Cortex of kidney (tissue), 1 donor: ENCODE measurements at places on chromosomes 3 and 15.

DNA sequence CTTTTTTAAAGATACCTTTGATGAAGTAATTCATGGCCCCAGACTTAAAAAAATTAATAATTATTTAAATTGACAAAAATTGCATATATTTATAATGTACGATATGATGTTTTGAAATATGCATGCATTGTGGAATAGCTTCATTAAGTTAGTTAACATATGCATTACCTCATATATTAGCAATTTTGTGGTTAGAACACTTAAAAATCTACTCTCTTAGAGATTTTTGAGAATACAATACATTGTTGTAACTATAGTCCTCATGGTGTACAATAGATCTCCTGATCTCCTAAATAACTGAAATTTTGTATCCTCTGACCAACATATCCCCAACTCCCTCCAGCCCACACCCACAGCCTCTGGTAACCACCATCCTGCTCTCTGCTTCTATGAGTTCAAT lies 104.1 kb downstream of the PEX5L start:
- DNase-seq: no peak

- no peak for DNase-seq
Measured at GRCh38 chr3:25856902-25857518, 67.1 kb downstream of the OXSM start.

- DNase-seq: no peak
Measured at GRCh38 chr3:107220538-107220937, 156.7 kb upstream of the CCDC54 start.

- no peak for DNase-seq
Measured at GRCh38 chr15:30985081-30985531, 6.3 kb downstream of the MTMR10 start.

DNA sequence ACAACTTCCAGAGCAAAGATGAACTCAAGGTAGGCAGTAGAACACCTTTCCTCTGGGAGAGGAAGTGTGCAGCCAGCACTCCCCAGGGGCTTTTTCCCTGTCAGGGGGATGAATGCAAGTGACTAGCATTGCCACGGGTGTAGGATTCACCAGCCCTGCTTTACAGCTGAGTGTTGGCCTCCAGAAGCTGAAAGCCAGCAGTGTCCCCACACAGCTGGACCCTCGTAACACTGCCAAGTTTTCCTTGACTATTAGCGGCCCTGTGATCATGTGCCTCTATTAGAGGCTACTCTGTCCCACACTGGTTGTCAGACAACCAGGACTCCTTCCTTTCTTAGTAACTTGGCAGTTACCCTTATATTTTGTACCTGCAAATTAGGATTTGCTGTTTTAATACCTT lies 104.9 kb upstream of the MANF start:
- no peak for DNase-seq

- no peak for DNase-seq
Measured at GRCh38 chr3:49667701-49668413, 6.3 kb upstream of the APEH start.

GRCh38 chr3:173066044-173067004 lies 74.7 kb downstream of the SPATA16 start:
- no peak for DNase-seq

DNA sequence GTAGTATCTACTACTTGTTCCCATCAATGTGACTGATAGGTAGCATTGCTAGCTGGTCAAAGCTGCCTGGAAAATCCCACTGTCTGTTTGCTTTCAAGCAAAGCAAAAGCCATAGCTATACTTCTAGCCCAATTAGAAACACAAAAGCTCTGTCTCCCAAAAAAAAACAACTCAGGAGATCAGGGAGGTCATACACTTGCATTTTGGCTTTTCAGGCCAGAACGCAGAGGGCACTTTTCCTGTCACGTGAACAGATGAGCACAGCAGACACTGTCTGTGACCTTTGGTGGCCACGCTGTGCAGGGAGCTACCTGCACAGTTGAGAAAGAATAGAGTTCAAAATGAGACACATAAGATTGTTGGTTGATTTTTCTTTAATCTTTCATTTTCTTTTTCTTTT lies 441.7 kb upstream of the PDZRN3 start:
- no peak for DNase-seq

- DNase-seq: no peak
Measured at GRCh38 chr15:40397688-40398412, 7.7 kb upstream of the IVD start.

DNA sequence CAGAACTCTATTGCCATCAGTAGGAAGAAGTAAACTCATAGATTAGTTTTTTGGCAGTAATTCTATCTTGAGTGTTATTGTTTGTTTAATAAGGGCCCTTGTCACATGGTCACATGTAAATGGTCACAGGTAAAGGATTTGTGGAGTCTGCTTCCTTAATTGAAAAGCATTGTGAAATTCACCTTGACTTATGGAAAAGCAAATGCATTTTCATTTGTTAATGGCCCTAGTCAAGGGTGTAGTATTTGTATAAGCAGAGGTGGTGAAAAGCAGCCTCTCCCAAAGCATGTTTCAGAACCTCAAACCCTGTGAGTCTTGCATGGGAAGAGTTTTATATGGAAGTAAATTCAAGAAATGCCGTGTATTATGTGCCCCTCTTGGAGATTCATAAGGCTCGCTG lies 197.5 kb upstream of the NR2E3 start:
- DNase-seq: no peak

DNA sequence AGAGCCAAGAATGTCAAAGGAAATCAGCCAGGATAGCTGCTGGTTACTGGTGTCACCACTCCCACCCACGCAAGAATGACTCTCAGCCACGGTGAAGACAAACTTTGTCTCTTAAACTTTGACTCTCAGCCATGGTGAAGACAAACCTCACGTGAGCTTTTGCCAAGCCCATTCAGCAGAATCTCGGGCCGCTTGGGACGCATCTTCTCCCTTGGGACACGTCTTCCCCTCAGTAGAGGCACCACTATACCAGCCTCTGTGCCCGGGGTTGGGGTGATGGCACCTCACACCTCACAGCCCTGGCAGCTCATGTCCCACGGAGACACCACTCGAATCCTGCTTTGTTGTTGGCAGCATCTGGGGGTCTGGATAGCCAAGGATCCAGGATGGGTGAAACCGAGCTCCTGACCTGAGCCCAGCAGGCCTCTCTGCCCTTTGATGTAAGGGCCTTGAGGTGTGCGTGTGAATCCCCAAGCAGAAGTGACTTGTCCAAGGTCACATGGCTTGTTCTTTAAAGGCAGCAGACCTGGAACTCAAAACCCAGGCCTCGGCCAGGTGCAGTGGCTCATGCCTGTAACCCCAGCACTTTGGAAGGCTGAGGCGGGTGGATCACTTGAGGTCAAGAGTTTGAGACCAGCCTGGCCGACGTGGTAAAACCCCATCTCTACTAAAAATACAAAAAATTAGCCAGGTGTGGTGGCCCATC lies 21.8 kb downstream of the RBPMS2 start:
- no peak for DNase-seq

- no peak for DNase-seq
Measured at GRCh38 chr3:23203708-23204330, 692 bp downstream of the UBE2E2 start.

DNA sequence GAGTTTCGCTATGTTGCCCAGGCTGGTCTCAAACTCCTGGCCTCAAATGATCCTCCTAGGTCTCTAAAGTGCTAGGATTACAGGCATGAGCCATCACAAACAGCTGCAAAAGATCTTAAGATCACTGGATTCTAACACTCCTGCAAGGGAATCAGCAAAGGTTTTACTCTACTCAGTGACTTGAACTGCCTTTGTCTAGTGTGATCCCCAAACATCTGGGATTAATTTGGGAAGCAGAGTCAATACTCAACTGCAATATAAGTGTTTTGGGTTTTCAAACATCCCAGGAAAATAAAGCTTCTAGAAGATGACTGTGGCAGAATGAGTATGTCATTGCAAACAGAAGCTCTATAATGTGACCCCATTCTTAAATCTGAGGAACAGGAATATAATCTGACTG lies 7.2 kb downstream of the SPG21 start:
- no peak for DNase-seq

DNA sequence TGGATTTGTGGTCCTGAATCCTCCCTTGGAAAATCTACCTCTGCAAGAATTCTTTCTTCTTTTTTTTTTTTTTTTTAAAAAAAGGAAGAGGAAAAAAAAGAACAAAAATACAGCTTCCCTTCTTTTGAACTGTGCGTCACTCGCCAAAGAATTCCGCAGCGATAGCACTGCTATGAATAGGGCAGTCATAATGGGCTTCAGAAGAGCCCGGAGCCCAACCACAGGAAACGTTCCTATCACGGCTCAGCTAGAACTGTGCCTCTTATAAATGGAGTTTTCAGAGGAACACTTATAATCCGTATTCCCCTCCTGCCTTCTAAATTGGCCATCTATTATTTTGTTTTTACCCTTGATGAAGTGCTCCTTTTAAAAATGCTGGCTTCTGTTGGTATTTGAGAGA lies 227.7 kb downstream of the ADAMTS17 start:
- DNase-seq: no peak

- DNase-seq: no peak
Measured at GRCh38 chr3:52190294-52191074, 7.5 kb upstream of the ALAS1 start.

- no peak for DNase-seq
Measured at GRCh38 chr3:158109295-158109803, 540 bp upstream of the RSRC1 start.

DNA sequence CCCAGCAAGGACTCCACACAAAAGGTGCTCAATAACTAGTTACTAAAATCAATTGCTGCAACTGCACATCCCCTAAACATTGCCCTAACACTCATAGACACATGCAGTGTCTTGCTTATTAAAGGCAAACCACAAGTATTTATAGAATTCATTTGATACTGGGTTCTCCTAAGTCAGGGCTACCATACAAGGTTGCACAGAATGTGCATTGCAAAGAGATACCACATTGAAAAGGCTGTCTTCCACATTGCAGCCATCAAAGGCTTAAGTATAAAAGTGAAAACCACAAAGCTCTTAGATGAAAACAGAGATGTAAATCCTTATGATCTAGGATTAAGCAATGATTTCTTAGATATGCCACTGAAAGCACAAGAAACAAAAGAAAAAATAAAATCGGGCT lies 33.6 kb upstream of the TOPAZ1 start:
- no peak for DNase-seq

DNA sequence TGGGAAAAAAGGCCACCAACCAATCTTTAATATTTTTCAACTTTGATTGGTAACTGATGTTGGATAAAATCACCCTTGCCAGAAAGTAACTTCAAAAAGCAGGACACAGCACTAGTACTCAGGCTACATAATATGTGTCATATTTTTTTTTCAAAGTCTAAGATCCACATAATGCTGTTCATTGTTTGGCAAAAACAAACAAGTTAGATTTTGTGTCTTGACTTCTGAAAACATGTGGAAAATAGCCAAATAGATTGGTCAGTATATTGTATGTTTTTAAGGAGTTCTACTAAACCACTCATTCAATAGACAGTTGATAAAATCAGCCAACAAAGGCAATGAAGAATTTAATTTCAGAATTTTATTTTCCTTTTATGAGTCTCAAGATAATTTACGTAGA lies 111.7 kb upstream of the CCDC54 start:
- no peak for DNase-seq

- DNase-seq: no peak
Measured at GRCh38 chr15:31283043-31283442, 43.6 kb upstream of the KLF13 start.

- no peak for DNase-seq
Measured at GRCh38 chr15:70532531-70533186, 230.7 kb downstream of the UACA start.

DNA sequence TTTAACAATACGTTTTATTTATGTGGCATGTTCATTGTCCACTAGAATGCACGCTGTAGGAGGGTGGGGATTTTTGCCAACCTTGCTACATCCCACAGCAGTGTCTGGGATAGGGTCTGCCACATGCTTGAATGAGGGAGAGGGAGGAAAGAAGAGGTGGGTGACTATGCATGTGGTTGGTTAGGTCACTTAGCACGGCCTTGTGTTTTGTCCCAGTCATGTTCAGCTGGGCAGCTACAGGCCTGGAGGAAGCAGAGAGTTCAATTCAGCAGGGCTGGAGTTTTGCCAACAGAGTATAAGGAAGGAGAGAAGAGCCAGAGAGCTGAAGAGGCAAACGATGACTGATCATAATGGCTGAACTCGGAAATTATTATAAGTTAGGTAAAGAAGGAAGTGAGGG lies 268.4 kb upstream of the NSMCE3 start:
- DNase-seq: no peak

DNA sequence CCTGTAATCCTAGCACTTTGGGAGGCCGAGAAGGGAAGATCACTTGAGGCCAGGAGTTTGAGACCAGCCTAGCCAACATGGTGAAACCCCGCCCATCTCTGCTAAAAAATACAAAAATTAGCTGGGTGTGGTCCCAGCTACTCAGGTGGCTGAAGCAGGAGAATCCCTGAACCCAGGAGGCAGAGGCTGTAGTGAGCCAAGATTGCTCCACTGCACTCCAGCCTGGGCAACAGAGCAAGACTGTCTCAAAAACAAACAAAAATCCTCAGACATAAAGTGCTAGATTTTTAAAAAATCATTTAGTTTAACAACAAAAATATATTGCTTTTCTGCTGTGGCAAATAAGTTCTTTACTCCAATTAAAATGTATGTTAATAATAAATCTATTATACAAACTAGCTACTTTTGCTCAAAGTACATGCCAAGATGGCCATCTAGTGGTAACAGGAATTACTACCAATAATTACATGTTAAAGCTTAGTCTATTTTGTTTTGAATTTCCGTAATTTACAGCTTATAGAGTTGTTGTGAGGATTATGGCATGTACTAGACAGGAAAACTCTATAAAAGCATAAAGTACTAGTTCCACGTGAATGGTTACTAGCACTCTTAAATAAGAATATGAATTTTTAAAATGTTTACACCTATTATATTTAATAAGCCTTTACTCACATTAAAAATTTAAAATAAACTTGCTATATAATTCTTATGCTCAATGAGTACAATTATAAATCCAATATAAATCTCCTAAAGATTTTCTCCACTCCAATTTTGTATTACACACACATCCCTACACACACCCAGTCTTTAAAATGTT lies 39.0 kb downstream of the GABPB1 start:
- no peak for DNase-seq

- no peak for DNase-seq
Measured at GRCh38 chr3:113658107-113658506, 38.3 kb downstream of the USF3 start.

- no peak for DNase-seq
Measured at GRCh38 chr15:69852916-69853315, 244.8 kb downstream of the TLE3 start.

- DNase-seq: no peak
Measured at GRCh38 chr3:158845765-158846350, 44.0 kb downstream of the MFSD1 start.

DNA sequence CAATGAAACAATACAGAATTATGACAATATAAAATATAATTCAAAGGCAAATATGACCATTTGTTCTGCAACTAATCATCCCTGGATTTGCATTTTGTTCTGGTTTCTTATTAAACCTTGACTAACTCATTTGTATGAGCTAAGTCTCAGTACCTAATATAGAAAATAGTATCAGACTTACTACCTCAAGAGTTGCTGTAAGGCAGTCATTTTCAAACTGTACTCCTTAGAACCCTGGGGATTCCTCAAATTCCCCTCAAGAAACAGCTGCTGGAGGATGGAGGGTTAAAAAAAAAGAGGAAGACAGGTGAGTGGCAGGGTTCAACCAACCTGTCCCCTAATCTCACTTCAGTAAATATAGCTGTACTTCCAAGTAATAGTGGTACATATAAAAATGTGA lies 11.1 kb downstream of the ZBTB11 start:
- no peak for DNase-seq
